ENCODE measurements at places on chromosomes 13 and 19. TPM values are rescaled to one million over a fixed set of nuclear protein-coding genes. Genes with fewer than 3 reads are reported as not detected.

GRCh38 chr19:58338825-58339558, 12.2 kb downstream of the ZSCAN22 start:
- no peak for DNase-seq

DNA sequence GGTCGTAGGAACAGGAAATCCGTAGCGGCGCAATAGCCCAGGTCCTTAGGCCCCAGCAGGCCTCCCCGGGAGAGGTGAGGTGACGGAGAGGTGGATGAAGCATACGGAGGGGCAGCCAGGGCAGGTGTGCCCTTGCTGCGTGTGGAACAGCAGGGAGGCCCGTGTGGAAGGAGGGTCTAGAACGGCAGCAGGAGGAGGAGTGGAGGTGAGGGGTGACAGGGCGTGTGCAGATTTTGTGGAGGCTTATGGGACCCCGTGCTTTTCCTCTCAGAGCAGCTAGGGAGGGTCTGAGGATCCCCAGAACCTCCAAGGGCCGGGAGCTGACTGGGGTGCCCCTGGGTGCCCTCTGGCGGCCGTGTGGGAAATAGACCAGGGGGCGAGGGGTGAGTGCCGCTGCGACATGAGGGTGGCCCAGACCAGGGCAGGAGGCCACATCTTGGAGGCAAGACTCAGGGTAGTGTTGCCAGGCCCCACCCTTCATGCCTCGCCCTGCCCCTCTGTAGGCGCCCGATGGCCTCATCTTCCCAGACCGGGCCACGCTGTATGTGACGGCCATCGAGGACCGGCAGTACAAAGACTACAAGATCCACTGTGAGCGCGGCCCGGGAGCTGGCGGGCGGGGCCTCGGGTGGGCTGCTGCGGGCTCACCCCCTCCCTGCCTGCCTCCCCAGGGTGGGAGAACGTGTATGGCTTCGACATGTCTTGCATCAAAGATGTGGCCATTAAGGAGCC, 5.0 kb upstream of the ADM5 start:
- DNase-seq, result no peak

MED29 gene
- 28.6 TPM for total RNA-seq

DNA sequence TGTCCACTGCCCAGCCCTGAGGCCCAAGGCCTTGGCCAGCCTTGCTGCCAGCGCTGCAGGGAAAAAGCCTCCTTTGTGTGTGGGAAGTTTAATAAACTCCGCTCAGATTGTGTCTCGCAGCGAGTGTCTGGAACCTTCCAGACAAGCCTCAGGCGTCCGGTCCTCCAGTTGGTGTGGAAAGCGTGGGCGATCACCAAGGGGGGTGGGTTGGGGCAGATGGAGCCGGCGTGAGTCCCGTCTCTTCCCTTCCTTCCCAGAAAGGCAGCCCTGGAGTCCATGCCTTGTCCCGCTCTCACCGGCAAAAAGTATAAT, 4.6 kb downstream of the STK11 start:
- no peak for DNase-seq

- no peak for DNase-seq
These were observed 22.4 kb downstream of the RFXAP start for GRCh38 chr13:36841391-36841790.

- no peak for DNase-seq
These were observed 5.4 kb downstream of the NOP53 start for GRCh38 chr19:47750752-47751151.

HNRNPM gene
- total RNA-seq, result 115 TPM

- DNase-seq, result no peak
These were observed 636 bp upstream of the FOXO1 start for GRCh38 chr13:40666933-40667621.

TNFSF9 gene
- total RNA-seq, result 12.3 TPM

GRCh38 chr13:113013303-113013702, 44.3 kb downstream of the MCF2L start:
- no peak for DNase-seq

PGLYRP2 gene
- total RNA-seq, result not detected

GRCh38 chr19:44796701-44797115, 12.2 kb upstream of the BCAM start:
- DNase-seq, result no peak

Data from kidney epithelial cell (primary cell).